Stimulated activated CD4-positive, alpha-beta T cell treated with anti-CD3 and anti-CD28 coated beads, TNF-alpha, amount 100 ng/mL, for 48 hours (primary cell): ENCODE measurements at places on chromosomes 16 and 17.

DNA sequence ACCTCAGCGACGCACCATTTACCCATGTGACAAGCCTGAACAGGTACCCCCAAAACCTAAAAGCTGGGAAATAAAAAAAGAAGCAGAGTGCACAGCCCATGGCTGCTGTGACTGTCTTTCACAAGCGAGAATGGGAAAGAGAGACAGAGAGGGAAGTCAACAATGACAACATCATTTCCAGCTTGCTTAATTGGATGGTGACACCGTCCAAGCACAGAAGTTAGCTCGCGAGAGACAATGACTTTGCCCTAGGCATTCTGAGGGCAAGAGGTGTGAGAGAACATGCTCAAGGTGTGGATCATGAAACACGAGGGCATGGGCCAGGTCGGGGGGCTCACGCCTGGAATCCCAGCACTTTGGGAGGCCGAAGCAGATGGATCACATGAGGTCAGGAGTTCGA, 19.3 kb upstream of the NSMCE1 start:
- no peak for DNase-seq

DNA sequence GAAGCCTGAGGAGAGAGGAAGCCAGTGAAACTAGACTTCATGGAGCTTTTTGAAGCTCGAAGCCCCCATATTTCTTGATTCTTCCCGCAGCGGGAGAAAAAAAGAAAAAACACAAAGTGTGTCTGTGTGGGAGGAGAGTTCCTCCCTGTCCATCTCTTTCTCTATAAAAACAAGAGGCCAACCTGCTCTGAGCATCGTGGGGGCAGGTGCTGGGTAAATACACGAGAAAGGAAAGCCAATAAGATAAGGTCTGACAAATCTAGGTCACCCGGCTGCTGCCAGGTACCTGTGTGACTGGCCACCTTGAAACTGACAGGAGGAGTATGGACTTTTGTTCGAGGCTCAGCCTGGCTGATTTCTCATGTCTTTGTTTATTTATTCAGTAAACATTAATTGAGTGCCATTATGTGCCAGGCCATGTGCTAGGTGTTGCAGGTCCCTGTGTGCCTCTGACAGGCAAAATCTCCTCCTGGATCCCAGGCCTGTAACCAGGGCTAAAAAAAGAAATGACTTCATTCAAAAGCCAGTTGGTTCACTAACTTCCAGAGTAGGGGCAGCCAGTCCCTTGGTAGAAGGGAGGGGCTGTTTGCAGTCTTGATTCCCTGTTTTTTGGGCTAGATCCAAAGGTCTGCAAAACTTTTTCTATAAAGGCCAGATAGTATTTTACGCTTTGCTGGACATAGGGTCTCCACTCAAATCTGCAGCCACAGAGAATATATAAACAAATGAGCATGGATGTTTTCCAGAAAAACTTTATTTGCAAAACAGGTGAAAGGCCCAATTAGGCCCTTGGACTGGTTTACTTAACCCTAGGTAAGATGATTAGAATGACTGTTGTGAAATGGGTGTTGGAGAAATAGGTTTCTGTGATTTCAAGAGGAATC, 35.6 kb downstream of the YPEL2 start:
- DNase-seq, result no peak

- peak; percentile 51 for DNase-seq
Observed at GRCh38 chr16:660459-661183, 7.3 kb upstream of the RHOT2 start.

DNA sequence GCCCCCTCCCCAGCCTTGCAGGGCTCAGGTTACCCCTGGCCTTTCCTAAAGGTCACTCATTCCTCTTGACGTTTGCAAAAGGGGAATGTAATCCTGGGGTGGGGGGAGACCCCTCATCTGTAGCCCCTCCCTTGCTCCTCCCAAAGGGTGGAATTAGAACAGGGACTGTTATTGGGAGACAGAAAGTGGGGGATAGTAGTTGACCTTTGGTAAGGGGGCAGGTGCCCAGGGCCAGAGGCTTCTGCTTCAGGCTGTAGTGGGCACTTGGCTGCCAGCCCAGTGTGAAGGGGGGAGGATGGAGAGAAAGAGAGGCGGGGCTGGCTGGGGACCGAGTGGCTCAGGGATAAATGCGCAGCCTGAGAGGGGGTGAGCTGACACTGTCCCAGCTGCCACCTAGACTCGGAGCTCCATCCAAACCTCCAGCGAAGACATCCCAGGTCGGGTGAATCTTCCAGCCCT, at the start of gene ENO3:
Gene ENO3 (plus strand): TSS at position 374 of the 459 bp plus-strand sequence. CDS start 711 bp downstream, outside the sequence.
- no peak for DNase-seq

GRCh38 chr17:15931394-15931793, 13.5 kb upstream of the ADORA2B start:
- no peak for DNase-seq

DNA sequence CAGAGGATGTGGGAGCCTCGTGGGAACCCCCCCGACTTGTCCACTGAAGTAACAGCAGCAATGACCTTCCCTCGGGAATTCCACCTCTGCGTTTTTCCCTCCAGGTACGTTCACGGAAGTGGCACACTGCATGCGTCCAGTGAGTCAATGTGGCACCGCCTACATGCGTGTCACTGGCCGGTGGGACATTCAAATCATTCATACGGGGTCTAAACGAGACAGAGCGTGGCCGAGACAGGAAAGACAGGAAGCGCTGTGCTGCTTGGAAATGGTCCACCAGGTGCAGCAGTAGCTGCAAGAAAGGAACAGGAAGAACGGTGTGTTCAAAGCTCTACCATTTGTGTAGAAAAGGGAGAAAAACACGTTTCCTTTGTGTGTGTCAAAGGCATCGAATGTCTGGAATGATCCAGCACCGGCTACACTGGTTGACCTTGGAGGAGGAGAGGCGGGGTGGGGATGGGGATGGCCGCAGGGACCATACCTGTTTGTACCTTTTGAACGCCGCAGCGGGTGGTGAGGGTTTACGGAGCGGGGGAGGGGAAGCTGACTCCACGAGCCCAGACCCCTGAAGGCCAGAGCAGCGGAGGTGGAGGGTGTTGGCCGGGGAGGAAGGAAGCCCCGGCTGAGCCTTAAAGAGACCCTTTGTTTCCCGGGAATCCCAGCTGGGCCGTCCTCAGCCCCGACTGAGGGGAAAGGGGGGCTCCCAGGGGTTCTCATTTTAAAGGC, 1.7 kb upstream of the PGAP6 start:
- no peak for DNase-seq

GRCh38 chr17:19383681-19384470, 3.1 kb downstream of the MFAP4 start:
- DNase-seq, result no peak

DNA sequence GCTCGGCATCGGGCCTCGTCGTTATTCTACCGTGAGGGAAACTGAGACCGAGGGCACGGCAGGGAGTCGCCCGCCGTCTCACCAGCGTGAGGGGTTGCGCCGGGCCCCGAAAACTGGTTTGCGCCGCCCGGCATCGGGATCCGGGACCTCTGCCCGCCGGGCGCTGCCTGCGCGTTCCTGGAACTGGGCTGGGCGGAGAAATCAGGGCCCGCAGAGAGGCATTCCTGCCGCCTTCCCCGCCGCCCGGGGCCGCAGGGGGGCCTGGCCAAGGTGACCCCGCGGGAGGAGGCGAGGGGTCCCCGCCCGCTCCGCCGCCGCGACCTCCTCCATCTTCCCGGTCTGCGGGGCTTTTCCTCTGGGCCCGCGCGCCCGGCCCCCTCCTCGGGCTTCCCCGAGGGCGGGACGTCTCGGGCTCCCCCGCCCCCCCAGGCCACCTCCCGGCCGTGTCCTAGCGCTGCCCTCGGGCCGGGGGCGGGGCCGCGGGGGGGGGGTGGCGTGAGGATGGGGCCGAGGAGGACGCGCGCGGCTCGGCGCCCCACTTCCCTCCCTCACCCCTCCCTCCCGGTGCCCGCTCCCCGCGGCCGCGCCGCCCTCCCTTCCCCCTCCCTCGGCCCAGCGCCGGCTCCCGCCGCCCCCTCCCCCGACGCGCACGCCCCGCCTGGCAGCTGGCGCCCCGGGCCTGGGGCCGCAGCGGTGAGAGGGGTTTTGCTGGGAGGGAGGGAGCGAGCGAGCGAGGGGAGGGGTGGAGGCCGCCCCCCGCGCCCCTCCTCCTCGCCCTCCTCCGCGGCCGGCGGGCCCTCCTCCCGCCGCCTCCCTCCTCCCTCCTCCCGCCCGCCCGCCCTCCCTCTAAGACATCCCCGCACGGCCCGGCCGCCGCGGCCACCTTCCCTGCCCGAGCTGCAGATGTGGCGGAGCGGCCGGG, at the start of gene GLIS2:
Gene GLIS2 (plus strand): TSS at position 882 of the 922 bp plus-strand sequence. CDS start 16,214 bp downstream, outside the sequence.
- DNase-seq, result no peak

DNA sequence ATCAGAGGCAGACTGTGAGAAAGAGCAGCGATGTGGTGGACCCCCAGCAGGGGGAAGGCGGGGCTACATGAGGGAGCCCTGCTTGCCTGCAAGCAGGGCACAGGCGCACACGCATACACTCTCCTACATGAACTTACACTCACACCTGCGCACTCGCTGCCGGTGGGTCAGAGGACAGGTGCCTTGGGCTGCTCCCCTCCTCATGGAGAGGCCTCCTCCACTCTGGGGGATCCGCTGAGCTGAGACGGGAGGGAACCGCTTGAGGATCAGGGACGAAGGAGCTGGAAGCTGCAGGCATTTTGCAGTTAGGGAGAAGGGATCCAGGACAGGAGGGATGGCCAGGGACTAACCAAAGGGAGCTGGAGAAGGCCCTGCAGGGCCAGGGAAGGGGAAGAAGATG, 14.2 kb downstream of the OSBPL7 start:
- no peak for DNase-seq

DNA sequence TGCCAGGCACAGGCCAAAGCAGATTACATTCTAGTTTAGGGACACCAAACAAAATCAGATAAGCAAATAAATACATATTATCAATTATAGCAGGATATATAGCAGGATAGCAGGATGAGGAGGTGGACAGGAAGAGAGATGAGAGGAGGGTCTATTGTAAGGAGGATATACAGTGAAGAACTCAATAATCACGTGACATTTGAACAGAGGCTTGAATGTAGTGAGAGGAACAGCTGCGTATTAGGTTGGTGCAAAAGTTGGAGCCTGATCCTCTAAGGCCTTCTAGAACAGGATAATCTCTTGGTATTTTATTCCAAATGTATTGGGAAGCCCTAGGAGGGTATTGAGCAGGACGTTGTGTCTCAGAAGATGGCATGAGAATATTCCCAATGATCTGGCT, 136.7 kb downstream of the CYLD start:
- no peak for DNase-seq

GRCh38 chr17:78134899-78135385, 4.4 kb downstream of the TMC8 start:
- no peak for DNase-seq

GRCh38 chr16:11472851-11473250, 113.9 kb downstream of the LITAF start:
- no peak for DNase-seq

DNA sequence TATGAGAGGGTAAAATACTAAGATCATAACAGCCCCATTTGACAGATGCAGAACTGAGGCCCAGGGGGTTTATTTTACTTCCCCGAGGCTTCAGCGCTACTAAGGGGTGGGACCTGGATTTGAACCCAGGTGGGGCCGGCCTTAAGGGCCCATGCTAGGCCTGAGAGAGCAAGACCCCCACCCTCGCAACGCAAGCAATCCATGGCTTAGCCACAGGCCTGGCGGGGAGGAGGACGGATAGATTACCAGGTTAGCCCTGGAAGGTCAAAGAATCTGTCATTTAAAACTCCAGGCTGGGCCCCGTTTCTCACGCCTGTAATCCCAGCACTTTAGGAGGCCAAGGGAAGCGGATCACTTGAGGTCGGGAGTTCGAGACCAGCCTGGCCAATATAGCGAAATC, 1.9 kb upstream of the CDH3 start:
- no peak for DNase-seq

- no peak for DNase-seq
Observed at GRCh38 chr16:65062736-65063583, 58.9 kb downstream of the CDH11 start.

DNA sequence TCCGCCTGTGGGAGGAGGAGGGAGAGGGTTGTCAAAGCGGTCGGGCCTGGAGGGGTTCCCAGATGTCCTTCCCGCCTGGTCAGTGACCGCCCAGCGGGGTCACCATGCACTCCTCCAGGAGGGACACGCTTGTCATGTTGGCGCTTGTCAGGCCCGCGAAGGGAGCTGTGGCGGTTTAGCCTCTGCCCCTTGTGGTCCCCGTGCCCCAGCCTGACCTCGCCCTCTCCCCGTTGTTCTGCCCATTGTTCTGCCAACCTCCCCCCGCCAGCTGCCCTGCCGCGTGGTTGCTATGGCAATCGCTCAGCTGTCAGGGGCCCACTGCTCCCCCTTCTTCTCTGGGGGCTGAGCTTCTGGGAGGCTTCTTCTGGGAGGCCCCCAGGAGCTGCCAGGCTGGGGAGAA, 146.4 kb upstream of the CIBAR2 start:
- no peak for DNase-seq

DNA sequence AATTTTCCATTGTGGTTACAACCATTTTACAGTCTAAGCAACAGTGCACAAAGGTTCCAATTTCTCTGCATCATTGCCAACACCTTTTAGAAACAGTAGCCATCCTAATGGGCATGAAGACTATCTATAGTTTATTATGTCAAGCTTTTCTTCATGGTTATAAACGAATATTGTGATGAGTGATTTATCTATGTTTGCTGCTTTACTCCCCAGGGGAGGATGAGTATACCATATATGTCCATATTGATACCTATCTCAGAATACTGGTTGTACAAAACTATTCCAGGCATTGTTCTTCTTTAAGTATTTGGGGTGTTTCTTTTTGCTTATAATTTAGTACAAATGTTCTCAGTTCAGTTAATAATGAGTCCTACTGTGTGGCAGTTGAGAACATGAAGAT, 98.3 kb downstream of the PRKCA start:
- DNase-seq, result no peak

DNA sequence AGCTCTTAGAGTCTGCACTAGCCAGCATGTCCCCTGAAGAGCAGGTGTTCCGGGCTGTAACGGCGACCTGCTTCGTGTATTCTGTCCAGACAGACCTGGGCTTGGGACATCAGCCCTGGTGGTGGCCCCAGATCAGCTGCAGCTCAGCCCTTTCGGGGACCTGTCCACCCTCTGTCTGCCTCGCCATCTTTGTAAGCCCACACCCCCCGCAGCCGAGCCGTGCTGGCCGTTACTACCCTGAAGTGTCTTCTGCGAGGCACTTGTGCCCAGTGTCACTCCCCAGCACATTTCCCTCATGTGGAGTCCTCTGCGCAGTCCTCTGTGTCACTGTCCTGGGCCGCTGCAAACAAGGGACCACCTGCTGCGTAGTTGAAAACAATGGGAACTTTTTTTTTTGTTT, 10.4 kb downstream of the CARD14 start:
- no peak for DNase-seq

- no peak for DNase-seq
Observed at GRCh38 chr16:73949574-73950320, 346.9 kb upstream of the PSMD7 start.

GRCh38 chr17:47803751-47804150, 17.8 kb downstream of the OSBPL7 start:
- no peak for DNase-seq

- no peak for DNase-seq
Observed at GRCh38 chr17:63827801-63828221, 348 bp upstream of the FTSJ3 start.

GRCh38 chr16:88758227-88758943, 26.6 kb downstream of the PIEZO1 start:
- DNase-seq, result no peak
